SK-MEL-5 (cell line): ENCODE measurements at places on chromosomes 1 and 21.
A peak's percentile ranks its signal among the peaks of the same experiment; 100 is the strongest.

GRCh38 chr1:169680377-169681019, 30.9 kb downstream of the SELL start:
- DNase-seq = no peak

DNA sequence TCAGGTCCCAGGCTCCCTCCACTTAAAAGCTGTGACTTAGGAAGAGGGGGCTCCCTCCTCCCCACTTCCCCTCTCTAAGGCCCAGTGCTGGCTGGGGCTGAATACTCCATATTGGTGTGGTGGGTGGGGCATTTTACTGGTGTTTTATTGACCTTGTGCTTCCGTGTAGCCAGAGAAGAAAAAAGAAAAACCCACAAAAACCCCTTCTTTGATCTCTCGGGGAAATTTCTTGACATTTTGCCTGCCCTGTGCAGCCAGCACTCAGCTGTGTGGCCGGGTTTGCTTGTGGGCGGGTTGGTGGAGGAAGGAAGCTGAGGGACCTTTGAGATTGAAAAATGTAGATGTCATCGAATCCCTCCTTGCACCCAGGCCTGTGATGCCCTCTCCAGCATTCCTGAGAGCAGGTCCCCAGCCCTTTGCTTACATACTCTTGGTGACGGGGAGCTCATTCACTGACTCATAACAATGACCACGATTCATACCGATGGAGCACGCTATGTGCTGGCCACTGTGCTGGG, 24.8 kb downstream of the TNFRSF8 start:
- no peak for DNase-seq

- no peak for DNase-seq
Measured at GRCh38 chr1:2326524-2326923, 64.8 kb downstream of the MORN1 start.

GRCh38 chr1:245298781-245299180, 144.0 kb downstream of the KIF26B start:
- DNase-seq = no peak

- DNase-seq = no peak
Measured at GRCh38 chr1:11746795-11747487, 11.0 kb downstream of the AGTRAP start.

- no peak for DNase-seq
Measured at GRCh38 chr1:241074507-241074906, 282.5 kb downstream of the RGS7 start.

DNA sequence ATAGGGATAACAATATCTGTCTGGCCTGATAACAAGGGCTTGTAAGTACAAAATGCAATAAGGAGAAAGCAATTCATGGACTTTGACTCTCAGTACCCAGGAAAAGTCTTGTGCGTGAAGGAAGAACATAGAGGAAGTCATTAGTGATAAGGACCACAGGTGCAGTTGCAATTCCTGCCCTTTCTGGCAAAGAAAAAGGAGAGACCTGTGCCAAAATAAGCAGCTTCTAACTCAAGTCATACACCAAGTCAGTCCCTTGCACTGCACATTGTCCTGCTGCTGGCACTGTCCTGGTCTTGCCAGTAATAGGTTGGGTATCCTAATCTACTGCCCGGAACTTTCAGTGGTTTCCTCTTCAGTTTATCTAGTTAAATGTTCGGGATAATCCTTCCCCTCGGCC, 14.8 kb upstream of the SOD1 start:
- DNase-seq = no peak

- peak; percentile 64 for DNase-seq
Measured at GRCh38 chr1:41578712-41579335, 94.3 kb upstream of the EDN2 start.

DNA sequence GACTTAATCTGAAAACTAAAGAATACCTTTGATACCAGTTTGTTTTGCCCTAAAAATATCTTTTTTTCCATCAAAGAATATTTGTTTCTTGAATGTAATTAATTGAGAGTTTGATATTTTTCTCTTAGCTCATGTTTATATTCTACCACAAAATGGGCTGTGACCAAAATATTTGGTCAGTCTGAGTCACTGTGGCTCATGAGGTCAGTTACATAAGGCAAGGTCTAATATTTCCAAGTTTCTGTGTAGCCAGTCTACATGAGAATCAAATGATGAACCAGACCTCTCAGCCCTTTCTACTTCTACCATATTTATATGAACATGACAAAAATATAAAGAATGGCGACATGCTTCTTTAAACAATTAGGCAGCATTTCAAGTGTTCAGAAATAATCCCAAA, 83.0 kb upstream of the IVNS1ABP start:
- no peak for DNase-seq

GRCh38 chr1:204615881-204616280, 69.7 kb downstream of the LRRN2 start:
- no peak for DNase-seq

- no peak for DNase-seq
Measured at GRCh38 chr21:22898051-22898665, 1899.9 kb downstream of the NCAM2 start.
